ENCODE measurements at places on chromosomes 6 and 20.

- no peak for DNase-seq
Observed at GRCh38 chr6:141484711-141485110, 648.0 kb upstream of the GJE1 start.

GRCh38 chr6:126805861-126806260, 312.6 kb upstream of the RSPO3 start:
- no peak for DNase-seq

DNA sequence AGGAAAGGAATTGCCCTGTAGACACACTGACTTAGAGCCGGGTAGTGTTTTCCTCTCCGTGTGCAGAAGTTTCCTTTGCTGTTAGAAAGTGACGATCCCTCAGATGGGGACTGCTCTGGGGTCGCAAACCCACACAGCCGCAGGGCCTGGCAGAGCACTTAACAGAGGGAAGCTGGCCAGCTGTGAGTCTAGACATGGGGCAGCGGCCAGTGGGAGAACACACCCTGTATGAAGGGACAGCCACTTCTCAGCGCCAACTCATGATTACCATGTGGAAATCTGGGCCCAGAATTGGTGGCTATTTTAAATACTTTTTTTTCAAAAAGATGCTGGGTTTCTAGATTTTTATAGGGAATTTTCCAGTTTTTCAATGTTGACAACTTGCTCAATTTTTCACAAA, 39.4 kb downstream of the SLC9A8 start:
- no peak for DNase-seq

- DNase-seq, result no peak
Observed at GRCh38 chr20:23159947-23160318, 73.8 kb upstream of the CD93 start.

- DNase-seq, result no peak
Observed at GRCh38 chr6:52538252-52538900, 38.5 kb downstream of the TRAM2 start.

DNA sequence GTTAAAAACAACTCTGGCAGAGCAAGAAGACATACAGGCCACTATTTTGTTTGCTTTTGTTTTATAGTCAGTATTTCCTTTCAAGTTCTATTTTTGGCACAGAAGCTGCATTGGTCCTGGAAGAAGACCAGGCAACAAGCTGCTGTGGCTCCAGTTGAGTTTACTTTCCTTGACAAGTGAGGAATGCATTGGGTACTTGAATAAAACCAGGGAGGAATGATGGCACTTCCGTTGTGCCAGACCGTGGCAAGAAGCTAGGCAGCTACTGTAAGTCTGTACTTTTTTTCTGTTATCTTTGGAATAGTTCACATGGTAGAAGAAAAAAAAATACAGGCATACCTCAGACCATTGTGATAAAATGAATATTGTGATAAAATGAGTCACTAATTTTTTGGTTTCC, 66.3 kb downstream of the NCOA3 start:
- peak; percentile 52 for DNase-seq
